Activated CD4-positive, CD25-positive, alpha-beta regulatory T cell (primary cell): ENCODE measurements at places on chromosomes 7 and 10.

- DNase-seq = no peak
Measured at GRCh38 chr7:133196856-133197612, 55.8 kb upstream of the EXOC4 start.

- no peak for DNase-seq
Measured at GRCh38 chr7:157360483-157361025, 23.8 kb downstream of the DNAJB6 start.

- no peak for DNase-seq
Measured at GRCh38 chr10:18056583-18056982, 83.6 kb upstream of the CACNB2 start.

DNA sequence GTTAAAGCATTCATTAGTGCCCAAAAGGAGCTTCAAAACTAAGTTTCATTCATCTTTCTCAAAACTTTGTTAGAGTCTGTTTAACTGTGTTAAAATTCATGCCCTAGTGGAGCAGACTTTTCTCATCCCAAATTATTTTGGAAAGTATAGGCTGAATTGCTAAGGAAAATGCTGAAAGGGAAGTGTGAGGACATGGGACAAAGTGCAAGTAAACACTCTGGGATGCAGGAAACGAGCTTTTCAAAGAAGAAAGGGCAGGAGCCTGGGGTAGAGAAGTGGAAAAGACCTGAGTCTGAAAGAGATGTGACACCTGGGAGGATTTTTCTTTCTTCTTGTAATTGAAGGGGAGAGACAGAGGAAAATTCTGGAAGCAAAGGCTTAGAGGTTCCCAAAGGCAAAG, 93.1 kb upstream of the ANKRD1 start:
- no peak for DNase-seq

DNA sequence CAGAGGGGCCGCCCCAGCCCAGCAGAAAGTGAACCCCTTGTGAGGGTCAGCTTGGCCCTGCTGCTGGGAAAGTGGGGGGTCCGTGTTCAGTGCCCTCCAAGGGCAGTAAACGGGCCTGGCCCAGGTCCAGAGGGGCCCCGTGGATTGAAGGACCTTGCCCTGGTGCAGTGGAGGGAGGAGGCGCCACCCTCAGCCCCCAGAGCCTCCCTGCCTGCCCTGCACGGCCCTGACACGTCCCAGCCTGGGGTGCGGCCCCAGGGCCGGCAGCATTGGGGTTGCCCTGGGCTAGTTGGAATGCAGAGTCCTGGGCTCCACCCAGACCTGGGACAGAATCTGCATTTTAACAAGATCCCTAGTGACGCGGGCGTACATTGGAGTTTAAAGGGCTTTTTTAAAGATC, 42.8 kb upstream of the FOXL3 start:
- DNase-seq = no peak

DNA sequence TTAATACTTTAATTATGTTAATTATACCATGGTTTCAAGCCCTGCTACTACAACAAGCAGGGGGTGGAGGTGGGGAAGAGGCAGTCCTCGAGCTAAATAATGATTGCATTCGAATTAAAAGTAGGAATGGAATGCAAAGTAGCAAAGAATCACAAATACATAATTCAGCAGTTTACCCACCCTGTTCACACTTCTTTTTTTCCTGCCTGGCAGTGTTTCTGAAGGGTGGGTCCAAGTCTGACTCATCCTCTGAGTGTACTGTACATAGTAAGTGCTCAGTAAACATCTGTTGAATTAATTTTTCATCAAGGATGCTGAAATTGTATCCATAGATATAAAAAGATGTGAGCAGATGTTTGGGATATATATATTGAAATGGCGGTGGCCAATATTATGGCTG, 778.8 kb downstream of the LRMDA start:
- DNase-seq = no peak

- DNase-seq = no peak
Measured at GRCh38 chr7:70701991-70702390, 430.0 kb upstream of the GALNT17 start.

- no peak for DNase-seq
Measured at GRCh38 chr7:105336009-105336408, 52.7 kb downstream of the SRPK2 start.

DNA sequence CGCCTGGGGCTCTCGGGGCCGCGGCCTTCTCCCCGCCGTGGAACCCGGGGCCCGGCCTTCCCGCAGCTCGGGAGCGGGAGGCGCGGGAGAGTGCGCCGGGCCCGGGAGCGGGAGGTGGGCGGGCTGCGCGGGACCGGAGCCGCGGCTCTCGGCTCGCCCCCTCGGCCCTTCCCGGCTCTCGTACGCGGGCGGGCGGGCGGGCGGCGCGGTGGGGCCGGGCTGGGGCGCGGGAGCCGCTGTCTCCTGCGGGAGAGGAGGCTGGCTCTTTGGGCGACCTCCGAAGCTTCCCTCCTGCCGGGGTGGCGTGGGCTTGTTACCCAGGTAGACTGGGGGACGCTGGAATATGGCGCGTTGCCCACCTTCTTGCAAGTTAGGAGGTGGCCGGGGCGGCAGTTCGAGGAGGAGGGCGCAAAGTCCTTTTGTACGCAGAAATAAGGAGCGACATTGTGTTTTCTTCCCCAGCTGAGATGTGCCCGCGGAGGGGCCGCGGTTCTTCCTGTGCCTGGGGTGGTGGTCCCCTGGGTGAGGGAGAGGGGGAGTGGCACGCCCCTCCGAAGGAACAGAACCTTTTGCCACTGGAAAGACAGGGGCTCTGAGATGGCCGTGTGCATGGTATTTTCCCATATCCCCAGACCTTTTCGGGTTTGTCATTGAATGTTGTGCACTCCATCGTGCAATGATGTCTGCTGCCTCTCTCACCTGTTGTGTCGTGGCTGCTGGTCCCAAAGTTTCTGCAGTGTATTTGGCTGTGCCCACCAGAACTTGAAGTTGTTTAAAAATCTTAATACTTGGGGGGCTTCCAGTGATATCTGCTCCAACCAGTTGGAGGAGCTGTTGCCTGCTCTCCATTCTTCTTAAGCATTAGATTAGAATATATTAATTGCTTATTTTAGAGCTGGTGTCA, 844 bp downstream of the NRF1 start:
- DNase-seq = no peak

- DNase-seq = no peak
Measured at GRCh38 chr7:2409745-2410414, 6.5 kb downstream of the CHST12 start.

GRCh38 chr7:70016044-70016770, 417.9 kb downstream of the AUTS2 start:
- DNase-seq = no peak

DNA sequence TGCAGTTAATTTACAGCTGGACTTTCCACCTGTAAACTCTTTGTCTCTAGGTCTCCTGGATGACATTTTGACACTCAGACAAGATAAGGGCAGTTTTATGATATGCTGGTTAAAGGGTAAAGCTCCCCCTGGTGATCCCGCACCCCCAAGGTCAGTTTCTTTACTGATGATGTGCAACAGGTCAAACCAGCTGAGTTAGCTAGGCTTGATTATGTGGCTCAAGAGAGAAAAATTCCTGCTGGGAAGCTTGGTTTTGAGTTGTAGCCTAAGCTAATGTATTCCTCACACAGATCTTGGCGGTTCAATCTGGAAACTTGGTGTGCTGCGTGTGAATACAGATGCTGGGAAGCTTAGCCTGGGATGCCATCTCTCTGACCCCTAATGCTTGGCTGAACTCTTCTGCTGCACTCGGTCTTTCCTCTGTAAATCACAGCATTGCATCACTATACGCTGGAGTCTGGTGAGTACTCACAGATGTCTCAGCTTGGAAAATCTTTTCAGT, 11.4 kb upstream of the AKR1D1 start:
- no peak for DNase-seq

DNA sequence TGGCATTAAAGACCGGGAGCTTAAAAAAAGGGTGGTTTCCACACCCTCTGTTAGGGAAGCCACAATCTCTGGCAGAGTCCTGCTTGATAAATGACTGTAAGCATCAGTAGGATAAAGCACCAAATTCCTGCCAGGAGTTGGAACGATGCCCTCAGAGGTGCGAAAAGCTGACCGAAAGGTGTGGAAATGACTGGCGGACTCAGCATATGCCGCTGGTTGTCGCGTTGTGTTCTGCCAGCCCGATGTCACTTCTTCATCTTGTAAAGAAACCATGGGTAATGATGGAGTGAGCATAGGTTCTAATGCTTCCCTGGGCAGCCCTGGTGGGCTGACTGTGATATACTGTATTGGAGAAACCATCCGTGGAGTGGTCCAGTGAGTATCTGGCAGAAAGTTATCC, 62.4 kb downstream of the KIAA1549 start:
- no peak for DNase-seq

- no peak for DNase-seq
Measured at GRCh38 chr10:73648975-73649829, 6.6 kb downstream of the SYNPO2L start.

GRCh38 chr7:122532406-122533269, 166.3 kb downstream of the RNF133 start:
- no peak for DNase-seq

- DNase-seq = no peak
Measured at GRCh38 chr10:71737001-71737833, 17.6 kb upstream of the C10orf105 start.

GRCh38 chr10:120422457-120422856, 34.6 kb upstream of the PLPP4 start:
- no peak for DNase-seq

- no peak for DNase-seq
Measured at GRCh38 chr10:76149182-76149581, 717.8 kb downstream of the LRMDA start.

- DNase-seq = no peak
Measured at GRCh38 chr10:116791241-116791640, 48.9 kb upstream of the HSPA12A start.

DNA sequence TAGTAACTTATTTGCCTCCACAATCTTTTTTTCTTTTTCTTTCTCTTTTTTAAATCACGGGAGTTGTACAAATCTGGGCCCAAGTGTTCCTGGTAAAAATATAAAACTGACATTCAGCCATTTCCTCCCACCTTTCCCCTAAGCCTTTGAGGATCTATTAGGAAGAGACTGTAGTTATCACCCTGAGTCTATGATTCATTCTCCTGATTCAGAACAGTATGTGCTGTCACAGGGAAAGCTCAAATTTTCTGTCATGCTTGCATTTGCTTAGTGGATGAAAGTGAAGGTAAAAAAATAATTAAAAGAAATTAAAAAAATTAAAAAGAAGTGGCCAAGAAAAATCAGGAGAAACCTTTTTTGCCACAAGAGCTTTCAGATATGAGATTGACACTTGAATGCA, 71.7 kb downstream of the KIF20B start:
- no peak for DNase-seq

GRCh38 chr7:68205826-68206225, 1209.2 kb downstream of the TYW1 start:
- DNase-seq = no peak

GRCh38 chr10:78771808-78772455, 296.8 kb upstream of the ZMIZ1 start:
- no peak for DNase-seq

GRCh38 chr7:75900617-75901315, 14.2 kb upstream of the POR start:
- no peak for DNase-seq

- no peak for DNase-seq
Measured at GRCh38 chr10:14605231-14605925, 169.3 kb downstream of the FAM107B start.

DNA sequence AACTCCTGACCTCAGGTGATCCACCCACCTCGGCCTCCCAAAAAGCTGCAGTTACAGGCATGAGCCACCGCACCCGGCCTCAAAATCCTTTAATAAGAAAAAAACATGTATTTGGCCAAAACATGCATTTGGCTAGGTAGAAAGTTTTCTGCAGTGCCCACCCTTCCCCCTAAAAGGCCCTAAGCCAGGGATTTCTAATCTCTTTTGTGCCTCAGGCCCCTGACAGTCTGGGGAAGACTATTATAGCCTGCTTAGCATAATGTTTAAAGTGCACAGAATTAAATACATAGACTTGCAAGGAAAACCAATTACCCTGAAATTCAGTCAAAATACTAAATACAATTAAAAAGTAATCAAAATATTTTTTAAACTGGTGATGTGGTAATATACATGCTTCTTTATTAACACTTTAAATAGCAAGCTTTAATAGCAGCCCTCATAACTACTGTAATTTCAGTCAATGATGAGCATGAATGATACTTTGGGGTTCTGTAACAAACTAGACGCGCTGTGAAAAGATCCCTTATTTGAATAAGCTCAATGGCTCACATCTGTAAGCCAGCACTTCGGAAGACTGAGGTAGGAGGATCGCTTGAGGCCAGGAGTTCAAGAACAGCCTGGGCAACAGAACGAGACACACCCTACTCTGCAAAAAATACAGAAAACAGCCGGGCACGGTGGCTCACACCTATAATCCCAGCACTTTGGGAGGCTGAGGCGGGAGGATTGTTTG, 29.9 kb downstream of the SPDYE6 start:
- DNase-seq = no peak

- no peak for DNase-seq
Measured at GRCh38 chr10:5942001-5942400, 35.3 kb downstream of the IL15RA start.

DNA sequence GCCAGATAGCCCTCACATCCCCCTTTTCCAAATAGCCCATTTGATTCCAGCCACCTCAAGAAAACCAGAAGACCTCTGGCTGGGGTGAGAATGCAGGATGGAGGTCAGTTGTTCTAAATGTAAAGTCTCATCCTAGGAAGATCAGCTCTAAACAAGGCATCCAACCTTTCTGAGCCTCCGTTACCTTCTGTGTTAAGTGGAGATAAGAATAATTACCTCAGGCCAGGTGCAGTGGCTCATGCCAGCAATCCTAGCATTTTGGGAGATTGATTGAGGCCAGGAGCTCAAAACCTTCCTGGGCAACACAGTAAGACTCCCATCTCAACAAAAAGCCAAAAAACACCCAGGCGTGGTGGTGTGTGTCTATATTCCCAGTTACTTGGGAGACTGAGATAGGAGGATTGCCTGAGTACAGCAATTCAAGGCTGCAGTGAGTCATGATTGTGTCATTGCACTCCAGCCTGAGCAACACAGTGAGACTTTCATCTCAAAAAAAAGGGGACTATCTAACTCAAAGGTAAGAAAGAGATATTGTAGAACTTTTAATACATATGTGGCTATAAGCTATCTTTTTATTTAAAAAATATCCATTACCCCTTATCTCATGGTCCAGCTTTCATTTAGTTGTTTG, 43.5 kb downstream of the PRTFDC1 start:
- no peak for DNase-seq

DNA sequence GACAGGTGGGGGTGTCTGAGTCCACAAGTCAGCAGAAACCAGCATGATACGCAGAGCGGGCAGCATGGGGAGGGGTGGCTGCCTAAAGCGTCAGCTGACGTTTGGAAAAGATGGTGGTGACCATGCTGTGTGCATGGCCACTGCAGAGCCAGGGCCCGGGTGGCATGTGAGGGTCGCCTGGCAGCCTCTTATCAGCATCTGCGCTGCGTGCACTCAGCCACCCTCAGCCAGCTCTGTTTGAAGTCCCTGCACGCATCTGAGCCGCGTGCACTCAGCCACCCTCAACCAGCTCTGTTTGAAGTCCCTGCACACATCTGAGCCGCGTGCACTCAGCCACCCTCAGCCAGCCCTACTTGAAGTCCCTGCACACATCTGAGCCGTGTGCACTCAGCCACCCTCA, 61.5 kb downstream of the WDR37 start:
- no peak for DNase-seq
